SJSA1 (cell line): ENCODE measurements at places on chromosomes 5 and 9. TPM values are rescaled to one million over a fixed set of nuclear protein-coding genes. Genes with fewer than 3 reads are reported as not detected.

ALDH7A1 gene
- total RNA-seq = 32.9 and 55.0 TPM in 2 replicates

DOK3 gene
- total RNA-seq = 1.8 and 4.2 TPM in 2 replicates

BTNL9 gene
- total RNA-seq = not detected in 2 replicates

PCDHB14 gene
- total RNA-seq = 18.6 and 28.4 TPM in 2 replicates

SELENOP gene
- total RNA-seq = 0.76 TPM in 1 of 2 replicates, not detected in the other

SPINK7 gene
- total RNA-seq = not detected in 2 replicates

UBE2QL1 gene
- not detected in 2 replicates for total RNA-seq

GNE gene
- total RNA-seq = 12.2 and 15.1 TPM in 2 replicates

NUTM2G gene
- total RNA-seq = not detected in 2 replicates

GFI1B gene
- total RNA-seq = 0.05 TPM in 1 of 2 replicates, not detected in the other

PDE8B gene
- not detected in 2 replicates for total RNA-seq

SLC4A9 gene
- total RNA-seq = not detected in 2 replicates

STKLD1 gene
- 0.63 TPM in 1 of 2 replicates, not detected in the other for total RNA-seq

GRCh38 chr9:75467142-75467541 lies 378.8 kb downstream of the OSTF1 start:
- DNase-seq = no peak

GRCh38 chr5:64865662-64866061 lies 96.9 kb downstream of the CWC27 start:
- no peak for DNase-seq

DNA sequence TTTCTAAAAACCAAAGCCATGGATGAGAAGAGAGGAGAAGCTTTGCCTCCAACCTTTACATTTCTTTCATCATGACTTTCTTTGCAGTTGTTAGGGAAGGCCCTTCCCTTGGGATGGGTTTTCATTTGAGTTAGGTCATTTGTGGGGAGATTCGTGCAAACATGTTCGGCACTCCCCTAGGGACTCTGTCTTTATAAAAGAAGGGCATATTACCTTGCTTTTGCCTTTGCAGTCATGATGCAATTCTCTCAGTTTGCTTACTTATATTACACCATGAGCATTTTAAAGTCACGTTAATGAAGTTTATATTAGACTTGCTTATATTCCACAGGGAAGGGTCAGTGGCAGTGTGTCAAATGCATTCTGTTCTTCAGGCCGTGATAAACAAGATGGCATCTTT lies 289.3 kb upstream of the WWC1 start:
- no peak for DNase-seq

GRCh38 chr5:151212406-151212798 lies 11.5 kb downstream of the CCDC69 start:
- DNase-seq = no peak

DNA sequence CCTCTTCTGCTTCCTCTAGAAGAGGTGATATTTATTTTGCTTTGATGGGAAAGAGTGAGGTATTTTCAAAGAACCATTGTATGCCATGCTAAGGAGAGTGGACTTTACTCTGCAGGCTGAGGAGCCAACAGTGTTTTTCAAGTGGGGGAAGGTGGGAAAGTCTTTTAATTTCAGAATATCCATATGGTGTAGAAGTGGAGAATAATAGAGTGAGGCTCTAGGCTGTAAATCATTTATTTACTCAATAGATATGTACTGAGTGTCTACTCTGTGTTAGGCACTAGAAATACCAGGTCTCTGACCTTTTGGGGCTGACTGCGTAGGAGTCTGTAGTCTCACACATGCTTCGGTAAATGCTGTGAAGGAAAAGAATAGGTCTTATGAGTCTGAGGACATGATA lies 30.7 kb upstream of the TENT2 start:
- no peak for DNase-seq

- no peak for DNase-seq
Measured at GRCh38 chr9:20988671-20989315, 42.6 kb downstream of the HACD4 start.

GRCh38 chr5:119285070-119285916 lies 70.5 kb upstream of the TNFAIP8 start:
- DNase-seq = no peak

GRCh38 chr9:107992271-107992670 lies 502.7 kb upstream of the KLF4 start:
- no peak for DNase-seq

GRCh38 chr5:147913786-147914185 lies 7.4 kb upstream of the C5orf46 start:
- no peak for DNase-seq

DNA sequence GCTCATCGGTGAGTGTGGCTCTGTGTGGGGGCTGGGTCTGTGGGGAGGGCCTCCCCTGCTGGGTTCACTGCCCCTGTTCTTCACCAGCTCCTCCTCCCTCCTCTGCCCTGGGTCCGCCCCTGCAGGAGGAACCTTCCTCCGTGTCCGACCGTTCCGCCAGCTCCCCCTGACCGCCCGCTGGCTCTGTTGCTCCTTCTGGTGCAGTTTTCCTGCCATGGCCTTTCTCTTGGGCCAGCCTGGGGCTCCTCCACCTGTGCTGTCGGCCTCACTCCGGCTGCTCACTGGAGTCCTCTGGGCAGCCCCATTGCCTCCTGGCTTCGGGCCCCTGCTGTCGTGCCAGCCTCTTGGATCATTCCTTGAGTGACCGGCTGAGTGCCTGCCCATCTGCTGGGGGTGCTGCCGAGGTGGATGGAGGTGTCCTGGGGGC lies 12.3 kb downstream of the RNU6ATAC start:
- DNase-seq = no peak

DNA sequence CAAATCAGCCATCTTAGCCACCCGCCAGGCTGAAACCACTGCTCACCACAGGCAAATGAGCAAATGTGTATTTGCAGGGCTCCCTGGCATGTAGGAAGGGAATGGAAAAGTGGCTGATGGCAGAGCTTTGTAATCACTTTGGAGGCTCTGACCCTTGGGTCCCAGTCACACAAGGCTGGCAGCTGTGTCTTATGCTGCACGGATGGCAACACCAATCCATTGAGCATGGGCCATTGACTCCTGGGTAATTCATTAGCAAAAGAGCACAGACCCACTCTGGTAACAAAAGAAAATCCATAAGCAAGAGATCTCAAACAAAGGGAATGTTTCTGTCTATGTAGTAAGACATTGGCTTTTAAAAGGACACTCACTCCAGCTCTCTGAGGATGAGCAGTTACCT lies 57.6 kb downstream of the SPOCK1 start:
- no peak for DNase-seq

DNA sequence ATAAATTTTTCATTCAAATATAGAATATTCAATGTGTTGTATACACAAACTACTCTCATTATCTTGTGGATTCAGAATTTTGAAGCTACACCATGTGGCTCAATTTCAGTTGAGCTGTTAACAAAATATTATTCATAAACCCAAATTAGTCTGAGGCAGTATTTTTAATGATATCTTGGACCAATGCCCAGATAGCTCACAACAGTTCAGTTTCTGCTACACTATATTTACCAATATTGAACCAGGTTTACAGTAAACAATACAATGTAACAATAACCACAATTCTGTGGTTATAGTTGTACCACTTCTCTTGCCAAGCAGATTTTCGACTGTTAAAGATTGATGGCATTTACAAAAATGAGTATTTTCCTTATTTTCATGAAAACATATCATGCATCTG lies 99.9 kb downstream of the SSBP2 start:
- no peak for DNase-seq

- no peak for DNase-seq
Measured at GRCh38 chr5:149424371-149425315, 45.6 kb upstream of the IL17B start.

GRCh38 chr5:19240170-19240569 lies 747.8 kb downstream of the CDH18 start:
- DNase-seq = no peak

DNA sequence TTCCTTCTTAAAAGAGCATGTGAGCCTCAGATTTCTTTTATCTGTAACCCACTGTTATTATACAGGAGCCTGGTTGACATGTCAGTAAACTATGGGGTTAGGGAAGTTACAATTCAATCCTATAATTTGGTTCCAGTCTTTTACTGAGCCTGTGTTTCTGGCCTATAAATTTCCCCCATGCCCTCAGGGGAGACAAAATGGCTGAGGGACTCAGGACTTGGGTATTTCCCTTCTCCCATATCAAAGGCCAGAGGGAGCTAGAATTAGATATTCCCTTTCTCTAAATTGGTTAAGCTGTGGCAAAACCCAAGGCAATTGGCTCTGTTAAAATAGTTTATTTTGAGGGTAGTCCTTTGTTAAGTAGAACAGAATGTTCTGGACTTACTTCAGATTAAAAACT lies 823.2 kb downstream of the TLE1 start:
- no peak for DNase-seq

- DNase-seq = no peak
Measured at GRCh38 chr5:175382171-175382570, 61.8 kb downstream of the DRD1 start.

DNA sequence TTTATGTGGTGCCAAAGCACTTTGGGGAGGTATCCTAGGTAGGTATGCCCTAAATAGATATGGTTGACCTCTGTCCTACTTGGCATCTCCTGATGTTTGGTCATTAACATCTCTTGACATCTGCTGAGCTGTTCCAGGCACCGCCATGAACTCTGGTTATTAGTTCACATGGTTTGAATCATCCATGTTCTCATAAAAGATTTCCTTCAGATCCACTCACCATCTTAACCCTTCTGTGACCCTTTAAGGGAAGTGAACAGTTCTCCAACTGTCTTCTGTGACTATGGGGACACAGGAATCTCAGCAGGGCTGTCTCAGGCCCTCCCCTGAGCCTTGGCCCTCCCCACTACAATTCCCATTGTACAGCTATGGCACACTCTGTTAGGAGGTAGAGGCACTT lies 167.7 kb downstream of the CDH6 start:
- DNase-seq = no peak

DNA sequence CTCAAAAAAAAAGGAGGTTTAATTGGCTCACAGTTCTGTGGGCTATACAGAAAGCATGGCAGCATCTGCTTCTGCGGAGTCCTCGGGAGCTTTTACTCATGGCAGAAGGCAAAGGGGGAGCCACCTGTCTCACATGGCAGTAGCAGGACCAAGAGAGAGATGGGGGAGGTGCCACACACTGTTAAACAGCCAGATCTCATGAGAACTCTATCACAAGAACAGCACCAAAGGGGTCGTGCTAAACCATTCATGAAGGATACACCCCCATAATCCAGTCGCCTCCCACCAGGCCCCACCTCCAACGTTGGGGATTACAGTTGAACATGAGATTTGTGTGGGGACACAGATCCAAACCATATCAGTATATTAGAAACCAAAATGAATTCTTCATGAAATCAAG lies 28.3 kb upstream of the CXXC5 start:
- DNase-seq = no peak

DNA sequence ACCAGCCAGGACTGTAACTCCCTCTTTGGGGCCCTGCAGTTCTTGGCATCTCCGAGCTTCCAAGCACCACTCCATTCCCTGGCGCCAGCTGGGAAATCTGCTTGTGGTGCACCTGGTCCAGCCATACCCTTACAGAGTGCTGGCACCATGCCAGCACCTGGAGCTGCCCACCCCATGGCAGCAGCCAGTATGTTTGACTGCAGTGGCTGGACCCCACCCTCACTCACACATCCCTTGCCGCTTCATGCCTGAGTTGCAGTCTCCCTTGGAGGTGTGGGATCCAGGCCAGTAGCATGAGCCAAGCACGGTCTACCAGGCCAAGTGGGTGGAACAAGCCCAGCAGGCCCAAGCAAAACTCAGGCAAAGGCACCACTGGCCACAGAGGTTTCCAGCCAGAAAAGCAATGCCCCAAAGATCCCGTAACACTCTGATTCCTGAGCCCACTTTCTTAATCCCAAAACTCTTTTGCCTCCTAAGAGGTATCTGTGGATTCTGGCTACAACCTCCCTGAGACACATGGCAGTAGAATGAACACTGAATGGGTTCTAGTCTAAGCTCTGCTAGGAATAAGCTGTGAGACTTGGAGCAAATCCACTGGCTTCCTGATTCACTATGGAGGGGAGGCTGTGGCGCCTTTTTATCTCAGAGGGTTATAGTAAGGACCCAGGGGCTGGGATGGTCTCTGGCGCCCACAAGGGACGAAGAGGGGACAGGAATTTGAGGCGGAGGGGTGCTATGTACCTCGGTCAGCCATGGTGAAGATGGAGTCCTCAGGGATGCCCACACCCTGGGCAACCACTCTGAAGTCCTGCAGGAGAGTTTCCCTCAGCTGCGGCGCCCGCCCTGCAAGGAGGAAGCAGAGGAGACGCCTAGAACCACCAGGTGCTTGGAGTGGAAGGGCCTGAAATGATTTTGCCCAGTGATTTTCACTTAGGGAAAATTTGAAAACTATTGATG lies 5.6 kb downstream of the AMBP start:
- no peak for DNase-seq

DNA sequence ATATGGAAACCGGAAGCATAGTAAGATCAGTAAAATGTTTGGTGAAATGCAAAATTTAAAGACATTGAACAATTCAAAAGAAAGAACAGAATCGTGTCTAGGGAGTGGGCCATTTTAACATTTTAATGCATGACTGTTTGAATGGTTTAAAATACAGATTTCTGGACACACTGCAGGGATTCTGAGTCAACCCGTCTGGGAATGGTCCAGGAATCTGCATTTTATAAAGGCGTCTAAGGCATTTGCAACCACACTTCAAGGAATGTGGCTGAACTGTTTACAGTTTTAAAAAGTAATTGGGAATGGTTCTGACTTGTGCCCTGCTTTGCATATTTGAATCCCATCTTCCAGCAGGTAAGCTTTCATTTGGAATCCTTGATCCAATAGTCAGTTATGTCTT lies 811.7 kb upstream of the WWC1 start:
- DNase-seq = no peak

- no peak for DNase-seq
Measured at GRCh38 chr9:110414471-110414870, 76.8 kb upstream of the TXNDC8 start.

- no peak for DNase-seq
Measured at GRCh38 chr9:4530375-4530774, 40.1 kb downstream of the SLC1A1 start.

- no peak for DNase-seq
Measured at GRCh38 chr5:149796030-149796429, 65.9 kb downstream of the PPARGC1B start.

- DNase-seq = no peak
Measured at GRCh38 chr5:110879675-110880074, 140.9 kb downstream of the SLC25A46 start.

DNA sequence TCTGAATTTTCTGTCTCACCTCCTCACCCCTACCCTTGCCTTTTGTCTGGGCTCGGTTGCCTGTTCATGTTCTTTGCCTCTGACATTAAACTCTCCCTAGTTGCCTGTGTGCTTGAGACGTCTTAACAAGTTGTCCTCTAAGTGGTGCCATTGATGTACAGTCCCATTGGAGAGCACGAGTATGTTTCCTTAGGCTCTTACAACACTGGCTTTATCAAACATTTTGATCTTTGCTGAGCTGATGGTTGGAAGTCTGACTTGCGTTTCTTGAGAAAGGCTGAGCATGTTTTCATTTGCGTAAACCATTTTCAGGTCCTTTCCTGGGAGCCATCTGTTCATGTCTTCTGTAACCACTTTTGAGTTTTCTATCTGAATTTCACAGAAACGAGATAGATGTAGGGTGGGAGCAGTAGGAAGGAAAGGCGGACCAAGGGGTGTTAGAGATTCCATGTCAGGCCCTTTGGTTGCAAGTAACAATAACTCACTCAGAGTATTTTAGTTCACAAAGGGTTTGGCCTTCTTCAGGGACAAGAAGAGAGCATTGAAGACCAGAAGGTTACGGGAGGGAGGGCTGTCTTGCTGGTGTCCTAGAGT lies 35.4 kb downstream of the OTULIN start:
- no peak for DNase-seq
